ENCODE measurements at places on chromosomes 1 and 21.
A peak's percentile ranks its signal among the peaks of the same experiment; 100 is the strongest.

GRCh38 chr1:38061290-38061689, 14.7 kb upstream of the POU3F1 start:
- no peak for DNase-seq

DNA sequence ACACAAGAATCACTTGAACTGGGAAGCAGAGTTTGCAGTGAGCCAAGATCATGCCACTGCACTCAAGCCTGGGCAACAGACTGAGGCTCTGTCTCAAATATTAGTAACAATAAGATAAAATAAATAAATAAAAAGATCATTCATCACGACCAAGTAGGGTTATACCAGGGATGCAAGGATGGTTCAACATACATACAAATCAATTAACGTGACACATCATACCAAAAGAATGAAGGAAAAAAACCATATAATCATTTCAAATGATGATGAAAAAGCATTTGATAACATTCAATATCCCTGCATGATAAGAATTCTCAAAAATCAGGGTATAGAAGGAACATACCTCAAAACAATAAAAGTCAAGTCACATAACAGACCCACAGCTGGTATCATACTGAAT, 38.3 kb downstream of the PHTF1 start:
- no peak for DNase-seq

- no peak for DNase-seq
Measured at GRCh38 chr1:193694741-193695140, 508.3 kb upstream of the B3GALT2 start.

GRCh38 chr1:53408013-53408754, 51.0 kb upstream of the DMRTB1 start:
- peak; percentile 48 for DNase-seq

DNA sequence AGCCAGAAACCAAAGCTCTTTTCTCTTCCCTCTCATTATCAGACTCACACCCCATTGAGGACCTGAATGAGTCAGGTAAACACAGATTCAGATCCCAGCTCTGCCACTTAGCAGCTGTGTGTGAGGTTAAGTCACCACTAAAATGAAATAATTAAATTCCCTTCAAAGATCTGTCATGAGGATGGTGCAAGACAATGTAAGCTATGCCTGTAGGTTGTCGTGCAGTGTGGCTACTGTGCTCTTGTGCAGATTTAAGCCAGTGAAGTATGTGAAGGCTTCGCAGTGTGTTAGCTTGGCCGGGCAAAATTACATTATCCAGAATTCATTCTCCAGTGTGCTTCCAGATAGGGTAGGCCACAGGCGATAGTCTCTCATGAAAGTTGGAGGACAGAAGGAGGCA, 13.6 kb downstream of the UBL4B start:
- DNase-seq: no peak

DNA sequence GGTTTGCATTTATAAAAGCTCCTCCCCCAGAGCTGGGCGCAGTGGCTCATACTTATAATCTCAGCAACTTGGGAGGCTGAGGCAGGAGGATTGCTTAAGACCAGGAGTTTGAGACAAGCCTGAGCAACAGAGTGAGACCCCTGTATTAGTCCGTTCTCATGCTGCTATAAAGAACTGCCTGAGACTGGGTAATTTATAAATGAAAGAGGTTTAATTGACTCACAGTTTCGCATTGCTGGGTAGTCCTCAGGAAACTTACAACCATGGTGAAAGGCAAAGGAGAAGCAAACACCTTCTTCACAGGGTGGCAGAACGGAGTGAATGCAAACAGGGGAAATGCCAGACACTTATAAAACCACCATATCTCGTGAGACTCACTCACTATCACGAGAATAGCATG, 52.5 kb downstream of the ZNF684 start:
- DNase-seq: no peak

DNA sequence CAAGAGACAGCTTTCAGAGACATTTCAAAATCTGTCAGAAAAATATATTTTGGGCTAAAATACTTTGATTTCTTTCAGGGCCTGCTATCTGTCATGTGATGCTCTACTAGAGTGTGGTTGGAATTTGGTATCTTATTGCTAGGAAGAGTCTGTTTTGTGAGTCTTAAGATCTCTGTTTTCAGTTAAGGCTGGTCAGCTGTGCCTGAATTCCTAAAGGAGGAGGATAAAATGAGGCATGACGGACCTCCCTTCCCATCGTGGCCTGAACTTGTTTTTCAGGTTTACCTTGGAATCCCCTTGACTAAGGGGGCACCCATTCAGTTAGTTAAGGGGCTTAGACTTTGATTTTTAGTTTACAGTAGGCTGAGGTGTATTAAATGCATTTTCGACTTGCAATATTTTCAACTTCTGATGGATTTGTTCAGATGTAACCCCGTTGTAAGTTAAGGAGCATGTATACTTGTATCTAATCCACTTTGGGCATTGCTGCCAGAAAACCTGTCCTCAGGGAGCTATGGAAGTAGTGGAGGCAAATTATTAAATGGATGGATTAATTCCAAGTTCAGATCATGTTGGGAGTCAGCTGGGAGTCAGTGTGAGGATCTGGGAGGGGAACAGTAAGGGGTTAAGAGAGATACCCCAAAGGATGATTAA, 18.3 kb downstream of the CAPN2 start:
- DNase-seq: no peak

DNA sequence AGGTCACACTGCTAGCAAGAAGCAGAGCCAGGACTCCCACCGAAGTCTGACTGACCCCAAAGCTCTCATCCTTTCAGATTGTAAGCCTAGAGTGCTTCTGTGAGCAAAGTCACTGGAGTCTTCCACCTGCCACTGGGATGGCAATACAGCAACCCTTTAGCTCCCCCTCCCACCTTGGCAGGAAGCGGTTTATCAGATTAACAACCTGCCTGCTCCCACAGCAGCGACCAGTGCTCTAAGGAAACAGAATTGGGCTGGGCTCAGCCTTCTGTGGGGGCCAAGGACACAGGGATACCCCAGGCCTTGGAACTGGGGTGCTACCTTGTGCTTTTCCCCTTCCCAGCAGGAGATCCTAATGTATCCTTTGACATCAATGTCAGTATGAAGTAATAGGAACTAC, 76.0 kb downstream of the GFI1 start:
- no peak for DNase-seq

DNA sequence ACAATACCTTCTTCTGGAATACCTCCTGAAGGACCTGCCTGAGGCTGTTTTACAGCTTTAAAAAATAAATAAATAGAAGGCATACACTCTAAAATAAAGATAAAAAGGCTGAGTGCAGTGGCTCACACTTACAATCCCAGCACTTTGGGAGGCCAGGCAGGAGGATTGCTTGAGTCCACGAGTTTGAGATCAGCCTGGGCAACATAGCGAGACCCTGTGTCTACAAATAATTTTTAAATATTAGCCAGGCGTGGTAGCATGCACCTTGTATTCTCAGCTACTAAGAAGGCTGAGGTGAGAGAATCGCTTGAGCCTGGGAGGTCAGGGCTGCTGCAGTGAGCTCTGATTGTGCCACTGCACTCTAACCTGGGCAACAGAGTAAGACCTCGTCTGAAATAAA, 75.0 kb downstream of the OSBPL9 start:
- no peak for DNase-seq

DNA sequence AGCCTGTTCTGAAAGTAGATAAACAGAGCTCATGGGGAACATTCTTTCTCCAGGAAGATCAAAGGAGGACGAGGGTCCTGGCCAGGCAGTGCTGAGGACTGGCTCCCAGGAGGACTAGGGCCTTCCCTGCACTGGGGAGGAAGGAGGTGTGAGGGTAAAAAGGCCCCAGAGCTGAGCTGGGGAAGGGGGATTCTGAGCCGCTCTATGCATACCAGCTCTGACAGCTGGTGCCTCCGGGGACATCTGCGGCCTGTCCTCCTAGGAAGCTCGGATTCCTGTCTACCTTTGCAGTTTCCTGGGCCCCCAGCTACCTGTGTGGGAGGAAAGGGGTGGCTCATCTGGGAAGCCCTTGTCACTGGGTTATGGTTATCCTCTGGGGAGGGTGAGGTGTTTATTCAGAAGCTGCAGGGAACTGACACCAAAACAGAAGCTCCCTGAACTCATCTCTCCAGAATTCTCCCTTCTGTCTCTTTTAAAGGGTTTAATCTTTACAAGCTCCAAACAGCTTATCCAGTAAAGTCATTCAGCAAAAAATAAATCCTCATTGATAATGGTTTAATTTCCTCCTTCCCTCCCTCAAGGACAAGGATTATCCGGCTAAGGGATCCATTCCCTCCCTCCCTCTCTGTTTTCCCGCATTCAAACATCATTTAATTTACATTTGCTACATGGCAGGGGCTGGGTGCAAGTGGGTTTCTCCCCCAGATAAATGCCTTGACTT, 31.0 kb downstream of the NENF start:
- no peak for DNase-seq

- peak; percentile 68 for DNase-seq
Measured at GRCh38 chr1:55506740-55507577, 291.8 kb upstream of the USP24 start.

DNA sequence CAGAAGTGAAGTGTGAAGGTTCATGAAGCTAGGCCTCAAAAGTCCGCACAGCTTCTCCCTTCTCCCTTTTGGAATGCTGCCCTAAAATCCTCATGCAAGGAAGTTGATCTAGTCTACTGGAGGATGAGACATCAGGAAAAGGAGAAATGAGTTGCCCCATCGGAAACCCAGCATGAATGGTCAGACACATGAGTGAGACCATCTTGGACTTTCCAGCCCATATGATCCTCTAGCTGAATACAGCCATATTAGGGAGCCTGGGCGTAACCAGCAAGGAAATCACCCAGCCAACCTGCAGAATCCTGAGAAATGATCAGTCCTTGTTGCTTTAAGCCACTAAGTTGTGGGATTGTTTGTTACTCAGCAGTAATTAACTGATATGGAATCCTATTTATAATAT, 12.5 kb downstream of the DBT start:
- no peak for DNase-seq

DNA sequence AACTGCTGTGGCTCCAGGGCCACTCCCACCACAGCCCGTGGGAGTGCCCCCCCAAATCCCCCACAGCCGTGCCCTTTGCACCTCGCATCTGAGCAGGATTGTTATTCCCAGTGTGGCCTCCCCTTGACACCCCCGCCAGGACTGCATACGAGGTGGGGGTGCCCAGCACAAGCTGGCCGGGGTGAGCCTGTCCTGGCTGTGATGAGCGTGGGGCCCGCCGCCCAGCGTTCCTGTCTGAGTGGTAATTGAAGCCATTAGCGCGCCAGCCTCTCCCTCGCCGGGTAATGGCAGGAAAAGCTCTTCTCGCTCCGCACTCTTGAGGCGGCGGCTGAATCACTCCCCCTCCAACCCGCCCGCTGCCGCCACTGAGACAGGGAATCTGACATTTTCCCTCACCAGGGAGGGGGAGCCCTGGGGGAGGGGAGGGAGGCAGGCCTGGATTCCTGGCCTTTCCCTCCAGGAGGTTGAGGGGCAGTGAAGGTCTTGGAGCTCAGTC, 27.7 kb downstream of the PTPRF start:
- DNase-seq: peak; percentile 24

DNA sequence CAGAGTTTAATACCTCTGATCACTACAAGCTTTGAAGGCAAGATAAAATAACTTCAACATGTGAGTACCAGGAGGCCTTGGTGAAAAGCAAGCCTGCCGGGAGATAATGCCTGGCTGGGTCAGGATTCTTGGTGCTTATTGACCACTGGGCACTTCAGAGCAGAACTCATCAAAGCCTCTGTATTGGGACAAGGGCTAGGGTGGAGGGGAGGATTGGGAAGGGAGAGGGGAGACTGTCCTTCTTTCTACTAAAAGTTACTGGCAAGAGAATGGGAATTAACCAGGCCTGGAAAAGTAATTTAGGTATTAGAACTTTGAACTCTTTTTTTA, 35.2 kb downstream of the NEK2 start:
- DNase-seq: no peak

DNA sequence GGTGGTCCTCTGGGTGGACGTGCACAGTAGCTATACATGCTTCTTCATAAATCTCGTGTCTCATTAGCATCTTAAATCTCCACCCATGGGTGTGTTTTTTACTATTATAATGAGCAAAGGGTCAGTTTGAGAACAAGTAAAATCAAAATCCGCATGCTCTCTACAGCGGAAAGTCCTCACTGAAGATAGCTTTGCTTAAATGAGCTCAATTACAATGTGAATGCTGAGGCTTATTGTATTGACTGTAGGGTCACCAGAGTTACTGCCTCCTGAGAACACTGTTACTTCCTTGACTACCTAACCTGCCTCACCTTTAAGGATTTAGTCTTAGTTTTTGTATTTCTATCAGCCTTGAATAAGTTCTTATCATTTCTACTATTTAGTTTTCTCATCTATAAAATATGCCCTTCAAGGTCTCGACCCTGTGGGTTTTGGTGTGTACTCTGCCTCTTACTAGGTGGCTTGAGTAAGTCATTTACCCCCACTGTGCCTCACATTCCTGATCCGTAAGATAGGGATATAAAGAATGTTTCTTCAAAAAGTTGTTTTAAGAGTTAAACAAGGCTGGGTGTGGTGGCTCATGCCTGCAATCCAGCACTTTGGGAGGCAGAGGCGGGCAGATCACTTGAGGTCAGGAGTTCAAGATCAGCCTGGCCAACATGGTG, 7.9 kb downstream of the SLAMF7 start:
- no peak for DNase-seq

GRCh38 chr1:31571340-31572295, 4.7 kb upstream of the TINAGL1 start:
- no peak for DNase-seq

DNA sequence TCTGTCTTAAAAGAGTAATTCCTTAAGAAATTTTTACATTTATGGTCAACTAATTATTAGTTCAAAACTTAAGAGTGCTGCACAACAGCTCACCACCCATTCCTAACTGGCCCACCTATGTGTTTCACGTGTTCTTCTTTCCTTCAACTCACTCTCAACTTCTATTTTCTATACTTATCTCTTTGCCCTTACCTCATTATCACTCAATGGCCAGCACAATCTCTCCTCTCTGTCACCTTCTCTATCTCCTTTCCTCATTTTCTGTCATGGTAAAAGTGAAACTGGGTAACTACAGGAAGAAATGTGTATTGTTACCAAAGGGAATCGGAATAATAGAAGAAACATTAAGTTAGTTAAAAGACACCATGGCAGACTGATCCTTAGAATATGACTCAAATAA, 43.1 kb downstream of the DENND1B start:
- DNase-seq: no peak

- DNase-seq: no peak
Measured at GRCh38 chr21:16741141-16741665, 771.6 kb upstream of the CXADR start.

DNA sequence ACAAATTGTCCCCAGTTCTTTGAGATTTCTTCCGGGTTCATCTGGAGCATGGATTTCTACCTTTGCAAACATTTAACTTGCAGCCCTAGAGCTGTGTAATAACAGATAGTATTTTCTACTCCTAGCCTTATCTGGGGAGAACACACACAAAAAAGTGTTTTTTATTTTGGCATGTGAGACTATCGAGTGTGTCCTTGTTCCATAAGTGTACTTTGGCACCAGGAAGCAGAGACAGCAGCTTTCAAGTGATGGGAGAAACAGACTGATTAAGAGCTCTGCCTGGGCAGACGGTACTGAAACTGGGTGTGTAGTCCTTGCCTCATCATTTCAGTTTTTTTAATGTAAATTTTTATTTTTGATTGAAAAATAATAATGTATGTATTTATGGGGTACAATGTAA, 297.4 kb downstream of the ST6GALNAC3 start:
- no peak for DNase-seq

GRCh38 chr1:204915861-204916495, 45.3 kb downstream of the NFASC start:
- DNase-seq: no peak

Data from cardiac fibroblast (primary cell).